Stimulated activated CD4-positive, alpha-beta T cell treated with anti-CD3 and anti-CD28 coated beads, TNF-alpha, amount 100 ng/mL, for 1 hour (primary cell): ENCODE measurements at places on chromosomes 2 and 18.

DNA sequence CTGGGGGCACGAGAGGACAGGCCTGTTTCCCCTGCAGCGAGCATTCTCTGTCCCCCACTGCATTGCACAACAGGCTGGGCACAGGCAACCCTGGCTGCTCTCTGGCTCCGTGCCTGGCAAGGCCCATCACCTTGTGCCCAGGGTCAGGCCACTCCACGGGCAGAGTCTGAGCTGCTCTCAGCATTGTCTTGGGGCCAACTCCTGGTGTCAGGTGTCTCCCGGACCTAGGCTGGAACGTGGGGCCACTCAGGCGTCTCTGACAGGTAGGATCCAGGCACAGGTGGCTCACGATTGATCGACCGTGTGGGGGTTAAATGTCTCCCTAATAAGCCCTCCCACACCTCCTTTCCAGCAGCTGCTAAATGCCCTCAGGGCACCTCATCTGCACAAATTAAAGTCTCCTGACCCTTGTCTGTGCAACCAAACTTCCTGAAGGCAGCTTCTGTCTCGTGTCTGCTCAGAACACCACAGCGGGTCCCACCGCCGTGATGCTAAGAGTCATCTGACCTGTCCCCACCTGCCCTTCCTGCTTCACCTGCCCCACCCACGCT is 66.6 kb upstream of the GPC1 start:
- no peak for DNase-seq

GRCh38 chr2:172021074-172021931 is 21.6 kb downstream of the METAP1D start:
- no peak for DNase-seq

- no peak for DNase-seq
Observed at GRCh38 chr18:40124107-40124506, 1830.9 kb upstream of the PIK3C3 start.

DNA sequence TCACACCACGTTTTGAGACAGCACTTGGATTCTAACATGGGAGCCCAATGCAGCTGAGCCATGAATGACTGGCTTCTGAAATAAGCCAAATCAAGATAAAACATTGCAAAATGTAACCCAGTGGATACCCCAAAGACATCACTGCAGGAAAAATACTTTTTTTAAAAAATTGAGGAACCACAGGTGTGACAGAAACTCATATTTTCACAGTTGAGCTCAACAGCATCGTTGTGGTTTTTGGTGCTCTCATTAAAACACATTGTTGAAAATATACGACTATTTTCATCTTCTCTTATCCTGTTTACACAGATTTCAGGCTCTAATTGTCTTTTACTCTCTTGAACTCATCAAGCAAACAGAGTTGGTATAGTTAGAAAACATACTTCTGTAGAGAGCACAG is 429.3 kb upstream of the VRK2 start:
- no peak for DNase-seq

GRCh38 chr2:3604991-3605961 is 10.4 kb downstream of the COLEC11 start:
- DNase-seq = no peak

GRCh38 chr2:142874293-142874814 is 3.1 kb upstream of the KYNU start:
- no peak for DNase-seq

GRCh38 chr2:38284971-38285370 is 92.1 kb downstream of the ATL2 start:
- no peak for DNase-seq

GRCh38 chr2:25310965-25311864 is 30.5 kb downstream of the DNMT3A start:
- DNase-seq = no peak

GRCh38 chr18:45874491-45875184 is 49.2 kb downstream of the SIGLEC15 start:
- DNase-seq = no peak

DNA sequence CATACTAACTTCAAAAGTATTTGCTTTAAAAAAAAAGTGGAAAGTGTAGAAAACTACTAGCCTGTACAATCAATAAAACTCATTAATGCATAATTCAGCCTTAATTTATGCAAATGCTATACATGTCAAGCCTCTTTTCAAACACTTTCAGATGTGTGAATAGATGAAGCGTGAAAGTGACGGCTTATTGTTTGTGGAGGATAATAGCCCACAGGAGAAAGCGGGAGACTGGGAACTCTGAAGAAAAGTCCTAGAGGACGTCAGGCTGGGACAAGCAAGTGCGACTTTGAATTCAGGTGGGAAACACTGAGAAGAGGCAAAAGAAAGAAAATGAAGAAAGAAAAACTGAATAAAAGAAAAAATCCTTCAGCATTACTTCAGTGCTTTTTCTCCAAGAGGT is 108.5 kb downstream of the STK39 start:
- DNase-seq = no peak

DNA sequence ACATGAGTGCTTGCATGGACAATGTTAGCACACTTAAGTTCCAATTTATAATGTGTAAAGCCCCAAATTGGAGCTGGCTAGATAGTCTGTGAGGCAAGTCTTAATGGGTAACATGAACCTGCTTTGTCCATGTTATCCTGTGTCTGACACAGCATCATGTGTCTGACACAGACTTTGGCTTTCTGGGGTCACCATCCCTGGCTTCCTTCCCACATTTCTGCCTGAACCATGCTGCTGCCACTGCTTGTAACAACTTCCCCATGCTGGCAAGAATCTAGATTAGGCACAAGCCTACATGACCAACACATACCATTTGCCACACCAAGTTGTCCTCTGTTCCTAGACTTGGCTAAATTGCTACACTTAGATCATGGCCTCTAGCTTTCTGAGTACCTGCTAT is 49.8 kb upstream of the ZBTB7C start:
- DNase-seq = no peak

- no peak for DNase-seq
Observed at GRCh38 chr2:134663451-134664450, 55.0 kb downstream of the TMEM163 start.

DNA sequence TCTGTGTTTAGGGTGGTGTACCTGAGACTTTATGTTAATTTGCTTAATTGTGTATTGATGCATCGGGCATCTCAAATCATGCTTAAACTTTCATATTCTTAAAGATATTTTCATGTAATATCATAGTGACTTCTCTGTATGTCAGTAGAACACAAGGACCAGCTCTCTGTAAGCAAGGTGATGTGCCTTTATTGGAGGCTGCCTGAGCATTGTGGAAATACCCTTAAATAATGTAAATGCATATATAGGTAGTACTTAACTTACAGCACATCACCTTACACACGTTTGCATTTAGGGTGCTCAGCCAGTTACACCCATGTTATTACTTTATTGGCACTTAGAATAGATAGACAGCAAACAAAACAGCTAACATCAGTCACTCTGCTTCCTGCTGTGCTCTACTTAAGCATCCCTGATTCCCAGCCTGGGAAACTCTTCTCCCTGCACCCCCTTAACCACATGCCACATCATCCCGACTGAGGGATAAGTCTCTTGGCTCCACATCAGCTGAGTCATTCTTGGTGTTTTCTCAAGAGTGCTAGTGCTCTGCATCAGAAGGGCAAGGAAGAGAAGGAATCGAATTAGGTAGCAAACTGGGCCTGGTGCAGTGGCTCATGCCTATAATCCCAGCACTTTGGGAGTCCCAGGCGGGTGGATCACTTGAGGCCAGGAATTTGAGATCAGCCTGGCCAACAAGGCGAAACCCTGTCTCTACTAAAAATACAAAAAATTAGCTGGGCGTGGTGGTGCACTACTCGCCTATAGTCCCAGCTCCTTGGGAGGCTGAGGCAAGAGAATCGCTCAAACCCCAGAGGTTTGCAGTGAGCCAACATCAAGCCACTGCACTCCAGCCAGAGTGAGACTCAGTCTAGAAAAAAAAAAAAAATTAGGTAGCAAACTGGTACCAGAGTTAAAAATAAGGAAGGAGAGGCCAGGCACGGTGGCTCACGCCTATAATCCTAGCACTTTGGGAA is 108.7 kb downstream of the MAP3K20 start:
- DNase-seq = no peak
